ENCODE measurements at places on chromosomes 13 and 19. TPM values are rescaled to one million over a fixed set of nuclear protein-coding genes. Genes with fewer than 3 reads are reported as not detected.

Gene LYPD3
- 0.60 TPM for total RNA-seq

Gene TEX101
- total RNA-seq, result not detected

Gene PRRG2
- 6.8 TPM for total RNA-seq

Gene HIPK4
- total RNA-seq, result 0.11 TPM

Gene OXGR1
- not detected for total RNA-seq

- H3K27me3 ChIP-seq, result no peaks in the 10 kb centered on the region
- H3K36me3 ChIP-seq, result peaks cover 31% of the 10 kb centered on the region
- no peak overlapping the region for H3K4me3 ChIP-seq
- H3K27ac ChIP-seq, result no peak overlapping the region
- no peak for DNase-seq
- no peaks in the 10 kb centered on the region for H3K4me1 ChIP-seq
These were observed 8.9 kb downstream of the DHX34 start for GRCh38 chr19:47357788-47358680.

DNA sequence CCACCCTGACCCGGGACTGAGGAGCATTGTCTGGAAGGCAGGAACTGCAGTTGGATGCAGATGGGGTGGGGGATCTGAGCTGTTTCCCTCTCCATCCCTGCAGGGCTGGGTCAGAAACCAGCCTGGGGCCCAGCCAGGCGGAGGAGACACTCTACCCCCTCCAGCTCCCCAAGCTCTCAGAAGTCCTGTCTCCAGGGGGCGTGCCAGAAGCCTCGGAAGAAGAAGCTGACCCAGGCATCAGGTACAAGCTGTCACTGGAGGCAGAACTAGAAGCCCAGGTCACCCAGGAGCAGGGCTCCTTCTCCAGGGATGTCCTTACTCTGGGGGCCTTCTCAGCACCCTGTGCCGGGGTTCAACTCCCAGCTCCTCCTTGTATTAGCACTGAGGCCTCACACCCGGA lies 15.5 kb downstream of the SIX5 start:
- H3K4me3 ChIP-seq, result no peak overlapping the region
- no peak for DNase-seq
- H3K27me3 ChIP-seq, result no peaks in the 10 kb centered on the region
- H3K36me3 ChIP-seq, result no peaks in the 10 kb centered on the region

DNA sequence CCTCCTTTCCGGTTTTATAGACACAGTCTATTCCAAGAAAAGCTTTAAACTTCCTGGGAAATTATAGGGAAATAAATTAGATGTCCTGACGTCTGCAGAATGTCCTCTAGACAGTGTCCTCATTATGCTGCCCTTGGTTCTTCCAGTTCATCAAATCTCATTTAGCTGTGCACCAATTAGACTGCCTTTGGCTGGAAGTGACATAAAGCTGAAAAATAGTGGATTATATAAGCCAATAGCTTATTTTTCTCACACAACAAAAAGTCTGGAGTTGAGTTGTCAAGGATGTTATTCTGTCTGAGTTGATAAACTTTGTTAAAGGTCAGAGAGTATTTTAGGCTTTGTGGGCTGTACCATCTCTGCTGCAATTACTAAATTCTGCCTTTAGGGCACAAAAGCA lies 314.8 kb upstream of the TMTC4 start:
- no peaks in the 10 kb centered on the region for H3K4me1 ChIP-seq
- no peak overlapping the region for H3K4me3 ChIP-seq
- no peak for DNase-seq
- H3K36me3 ChIP-seq, result no peaks in the 10 kb centered on the region

GRCh38 chr13:109880371-109881346 lies 94.3 kb upstream of the IRS2 start:
- no peaks in the 10 kb centered on the region for H3K36me3 ChIP-seq
- H3K27me3 ChIP-seq, result peaks cover 6% of the 10 kb centered on the region
- no peak overlapping the region for H3K27ac ChIP-seq
- no peaks in the 10 kb centered on the region for H3K4me1 ChIP-seq
- no peak overlapping the region for H3K4me3 ChIP-seq

DNA sequence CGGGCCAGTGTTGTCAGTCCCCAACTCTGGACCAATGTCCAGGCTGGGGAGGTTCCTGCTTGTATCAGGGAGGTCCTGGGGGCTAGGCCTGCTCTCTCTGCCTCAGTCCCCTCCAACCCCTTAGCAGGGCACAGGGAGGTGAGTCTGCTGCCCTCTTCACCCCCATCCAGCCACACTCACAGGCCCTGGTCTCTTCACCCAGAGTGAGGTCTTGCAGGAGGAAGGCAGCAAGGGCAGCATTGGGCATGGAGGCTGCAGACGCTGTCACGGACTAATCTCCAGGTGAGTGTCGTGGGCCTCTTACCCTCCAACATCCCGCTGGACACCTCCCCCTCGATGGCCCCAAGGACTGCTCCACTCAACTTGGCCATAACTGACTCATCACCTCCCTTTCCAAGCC lies 11.9 kb upstream of the SIGLEC11 start:
- H3K4me1 ChIP-seq, result no peaks in the 10 kb centered on the region
- H3K27ac ChIP-seq, result no peak overlapping the region
- peaks cover 5% of the 10 kb centered on the region for H3K36me3 ChIP-seq
- no peak overlapping the region for H3K4me3 ChIP-seq
- H3K27me3 ChIP-seq, result peaks cover 12% of the 10 kb centered on the region

GRCh38 chr13:75507027-75508001 lies 25.3 kb upstream of the TBC1D4 start:
- H3K27ac ChIP-seq, result no peak overlapping the region
- no peaks in the 10 kb centered on the region for H3K4me1 ChIP-seq
- no peak for DNase-seq
- no peak overlapping the region for H3K4me3 ChIP-seq

DNA sequence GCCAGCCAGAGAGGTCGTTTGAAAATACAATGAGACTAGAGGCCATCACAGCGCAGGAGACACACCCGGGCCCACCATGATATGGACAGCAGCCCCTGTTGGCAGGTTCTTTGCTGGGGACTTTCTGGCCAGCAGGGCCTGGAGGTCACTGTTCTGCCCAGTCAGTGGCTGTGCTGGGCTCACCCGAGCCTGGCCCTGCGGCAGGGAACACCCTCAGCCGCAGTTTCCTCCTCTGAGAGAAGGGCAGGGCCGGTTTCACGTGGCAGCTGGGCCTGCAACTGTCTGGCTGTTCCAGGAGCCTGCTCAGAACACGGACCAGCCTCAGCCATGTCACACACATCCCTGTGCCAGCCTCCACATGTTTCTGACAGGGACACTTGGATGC lies 39.4 kb downstream of the ADPRHL1 start:
- H3K36me3 ChIP-seq, result peaks cover 2% of the 10 kb centered on the region
- H3K4me3 ChIP-seq, result no peak overlapping the region
- H3K27ac ChIP-seq, result no peak overlapping the region
- DNase-seq, result no peak
- H3K27me3 ChIP-seq, result no peaks in the 10 kb centered on the region

All from progenitor cell of endocrine pancreas (in vitro differentiated cells).